ENCODE measurements at places on chromosomes 12 and 14.

DNA sequence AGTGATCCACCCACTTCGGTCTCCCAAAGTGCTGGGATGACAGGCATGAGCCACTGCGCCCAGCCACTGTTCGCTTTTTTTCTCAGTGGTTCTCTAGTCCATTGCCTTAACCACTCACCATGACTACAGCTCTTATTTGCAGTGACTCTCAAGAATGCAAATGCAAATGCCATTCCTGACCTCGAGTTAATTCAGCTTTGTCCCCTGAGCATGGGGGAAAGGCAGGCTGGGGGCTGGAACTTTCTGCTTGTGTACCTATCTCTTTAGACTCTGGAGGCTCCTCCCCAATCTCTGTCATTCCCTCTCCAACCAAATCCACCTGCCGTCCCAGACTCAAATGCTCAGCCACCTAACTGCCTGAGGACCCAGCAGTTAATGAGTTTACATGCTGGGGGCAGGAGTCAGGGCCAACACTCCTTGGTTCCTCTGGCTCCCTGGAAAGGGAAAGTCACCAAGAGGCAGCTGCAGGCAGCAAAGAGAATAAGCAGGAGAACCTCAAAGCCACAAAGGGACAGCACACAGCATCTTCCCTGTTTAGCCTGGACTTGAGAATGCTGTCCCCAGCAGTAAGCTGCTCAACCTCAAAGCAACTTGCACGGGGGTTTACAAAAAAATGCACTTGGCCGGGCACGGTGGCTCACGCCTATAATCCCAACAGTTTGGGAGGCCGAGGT is 5.3 kb upstream of the HNF1A start:
- no peak for DNase-seq

GRCh38 chr12:119781804-119782203 is 95.3 kb downstream of the CIT start:
- no peak for DNase-seq

DNA sequence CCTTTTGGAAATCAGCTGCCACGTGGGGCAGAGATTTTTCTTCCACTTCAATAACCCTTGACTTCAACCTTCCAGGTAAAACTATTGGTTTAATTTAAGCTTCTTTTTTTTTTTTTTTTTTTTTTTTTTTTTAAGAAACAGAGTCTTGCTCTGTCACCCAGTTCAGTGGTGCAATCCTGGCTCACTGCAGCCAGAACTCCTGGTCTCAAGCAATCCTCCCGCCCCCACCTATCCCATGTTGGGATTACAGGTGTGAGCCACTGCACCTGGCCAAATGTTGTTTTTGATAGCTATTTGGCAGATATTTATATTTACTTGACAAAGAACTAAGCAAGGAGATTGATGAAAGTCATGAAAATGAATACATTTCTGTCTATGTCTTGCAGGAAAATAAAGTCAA is 65.1 kb downstream of the SINHCAF start:
- no peak for DNase-seq

- no peak for DNase-seq
These were observed 23.0 kb upstream of the GPR132 start for GRCh38 chr14:105087963-105088811.

GRCh38 chr12:21988619-21989018 is 47.4 kb upstream of the ABCC9 start:
- DNase-seq = no peak

DNA sequence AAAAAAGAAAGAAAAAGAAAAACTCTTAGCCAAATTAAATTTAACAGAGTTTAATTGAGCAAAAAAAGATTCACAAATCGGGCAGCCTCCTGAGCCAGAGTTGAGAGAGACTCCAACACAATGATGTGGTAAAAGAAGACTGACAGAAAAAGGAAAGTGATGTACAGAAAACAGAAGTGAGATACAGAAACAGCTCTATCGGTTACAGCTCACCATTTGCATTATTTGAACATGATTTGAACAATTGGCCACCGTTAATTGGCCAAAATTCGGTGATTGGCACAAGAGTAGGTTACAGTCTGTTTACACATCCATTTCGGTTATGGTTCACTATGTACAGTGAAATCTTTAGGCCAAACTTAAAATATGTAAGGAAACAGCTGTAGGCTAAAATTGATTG is 117.7 kb downstream of the SPTSSA start:
- no peak for DNase-seq

DNA sequence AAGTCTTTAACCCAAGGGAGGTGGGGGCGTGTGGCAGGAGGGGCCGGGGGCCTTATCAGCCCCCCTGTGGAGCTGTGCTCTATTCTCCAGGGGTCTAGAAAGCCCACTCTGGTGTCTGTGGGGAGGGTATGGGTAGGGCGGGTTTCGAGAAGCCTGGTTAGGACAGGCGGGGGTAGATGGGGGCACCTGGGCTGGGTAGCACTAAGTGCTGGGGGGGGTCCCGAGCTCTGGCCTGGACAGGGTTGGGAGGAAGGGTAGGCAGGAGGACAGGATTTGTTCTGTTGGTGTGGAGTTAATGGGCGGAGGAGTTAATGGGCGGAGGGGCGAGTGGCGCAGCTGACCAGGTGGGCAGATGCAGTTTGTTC is 2.0 kb downstream of the PACS2 start:
- no peak for DNase-seq

DNA sequence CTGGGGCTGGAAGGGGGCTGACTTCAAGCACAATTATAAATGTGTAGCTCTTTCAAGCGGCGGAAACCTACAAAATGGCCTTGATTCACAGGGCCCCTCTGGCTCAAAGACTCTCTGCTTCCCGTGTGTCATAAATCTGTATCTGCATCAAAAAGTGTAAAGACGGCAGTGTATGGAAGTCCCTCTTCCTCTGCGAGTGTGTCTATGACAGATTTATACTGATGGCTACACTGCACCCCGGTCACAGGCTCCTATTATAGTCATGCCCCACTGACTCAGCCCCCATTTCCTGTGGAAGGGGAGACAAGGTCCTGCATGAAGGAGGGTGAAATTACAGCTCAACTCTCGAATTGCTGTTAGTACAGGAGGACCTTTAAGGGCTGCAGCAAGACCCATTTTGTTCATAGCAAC is 68.6 kb downstream of the HMGA2 start:
- DNase-seq = no peak

DNA sequence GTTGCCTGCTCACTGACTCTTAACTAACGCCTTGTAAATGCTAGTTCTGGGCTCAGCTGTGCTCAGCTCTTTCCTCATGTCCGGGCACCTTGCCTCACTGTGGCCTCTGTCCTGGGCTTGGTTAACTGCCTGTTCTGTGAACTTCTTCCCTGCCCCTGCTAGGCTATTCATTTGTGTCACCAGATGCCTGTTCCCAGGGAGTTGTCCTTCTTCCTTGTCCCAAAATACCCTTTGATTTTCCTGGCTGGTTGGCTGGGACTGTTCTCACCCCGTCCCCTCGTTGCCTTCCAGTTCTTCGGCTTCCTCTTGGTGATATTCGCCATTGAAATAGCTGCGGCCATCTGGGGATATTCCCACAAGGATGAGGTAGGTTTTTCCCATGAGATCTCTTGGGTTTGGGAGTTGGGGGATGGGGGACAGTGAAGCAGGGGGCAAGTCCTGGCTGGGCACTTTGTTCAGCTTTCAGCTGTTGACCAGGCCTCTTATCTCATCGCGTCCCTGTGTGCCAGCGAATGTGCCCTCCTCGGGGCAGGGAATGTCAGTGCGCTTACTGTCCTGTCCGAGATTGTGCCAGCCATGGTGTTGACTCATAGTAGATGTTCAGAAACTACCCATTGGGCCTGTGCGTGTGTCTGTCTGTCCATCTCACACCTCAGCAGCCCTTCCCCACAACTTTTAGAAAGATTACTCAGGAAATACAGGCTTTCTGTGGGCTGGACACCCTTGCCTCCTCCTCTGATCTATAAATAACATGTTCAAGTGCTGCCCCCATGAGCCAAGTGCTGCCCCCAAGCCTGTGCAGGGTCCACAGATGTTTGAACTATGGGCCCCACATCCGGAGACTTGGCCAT is 33.1 kb downstream of the CD9 start:
- no peak for DNase-seq

DNA sequence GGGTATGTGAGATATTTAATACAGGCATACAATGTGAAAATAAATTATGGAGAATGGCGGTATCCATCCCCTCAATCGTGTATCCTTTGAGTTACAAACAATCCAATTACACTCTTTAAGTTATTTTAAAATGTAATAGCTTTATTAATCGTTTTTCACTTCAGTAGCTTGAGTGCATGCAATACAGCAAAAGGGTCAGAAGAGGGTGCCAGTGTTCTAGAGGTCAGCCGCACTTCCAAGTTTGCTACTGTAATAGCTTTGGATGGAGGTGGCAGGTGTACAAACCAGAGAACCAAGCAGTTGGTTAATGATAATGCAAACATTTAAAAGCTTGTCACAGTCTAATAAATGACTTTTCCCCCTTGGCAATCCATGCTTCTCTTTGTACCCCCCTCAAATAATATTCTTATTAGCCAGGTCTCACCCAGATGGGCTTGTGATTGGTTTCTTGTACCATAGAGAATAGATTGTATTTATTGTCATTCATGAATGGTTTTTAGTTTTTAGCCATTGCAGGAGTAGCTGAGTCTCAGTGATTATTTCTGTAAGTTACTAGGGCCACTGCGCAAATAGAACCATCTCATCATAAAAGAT is 127.0 kb downstream of the ERC1 start:
- DNase-seq = peak; percentile 49

GRCh38 chr12:27277846-27278260 is 33.8 kb downstream of the STK38L start:
- no peak for DNase-seq

GRCh38 chr12:23628806-23629205 is 320.7 kb downstream of the SOX5 start:
- no peak for DNase-seq

GRCh38 chr14:55433880-55434804 is 6.3 kb downstream of the TBPL2 start:
- no peak for DNase-seq

GRCh38 chr14:105503935-105504692 is 13.1 kb downstream of the TEDC1 start:
- DNase-seq = no peak

DNA sequence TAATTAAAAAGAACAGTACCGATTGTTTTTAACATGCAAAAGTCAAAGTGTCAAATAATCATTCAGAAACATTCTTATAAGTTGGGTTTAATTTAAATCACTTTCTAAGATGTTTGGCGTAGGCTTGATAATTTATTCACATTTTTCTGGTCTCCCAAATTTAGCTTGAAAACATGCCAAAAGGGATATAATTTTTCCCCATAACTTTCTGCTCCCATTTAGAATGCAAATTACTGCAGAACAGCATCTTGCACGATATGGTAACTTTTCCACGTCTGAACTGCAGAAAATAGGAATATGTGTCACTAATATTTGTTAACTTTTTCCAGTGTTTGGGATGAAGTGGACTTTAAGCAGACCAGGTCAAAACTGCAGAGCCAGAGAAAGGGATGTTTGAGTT is 1592.4 kb upstream of the SEL1L start:
- no peak for DNase-seq

- DNase-seq = no peak
These were observed 7.7 kb downstream of the FAM161B start for GRCh38 chr14:73942180-73942579.

DNA sequence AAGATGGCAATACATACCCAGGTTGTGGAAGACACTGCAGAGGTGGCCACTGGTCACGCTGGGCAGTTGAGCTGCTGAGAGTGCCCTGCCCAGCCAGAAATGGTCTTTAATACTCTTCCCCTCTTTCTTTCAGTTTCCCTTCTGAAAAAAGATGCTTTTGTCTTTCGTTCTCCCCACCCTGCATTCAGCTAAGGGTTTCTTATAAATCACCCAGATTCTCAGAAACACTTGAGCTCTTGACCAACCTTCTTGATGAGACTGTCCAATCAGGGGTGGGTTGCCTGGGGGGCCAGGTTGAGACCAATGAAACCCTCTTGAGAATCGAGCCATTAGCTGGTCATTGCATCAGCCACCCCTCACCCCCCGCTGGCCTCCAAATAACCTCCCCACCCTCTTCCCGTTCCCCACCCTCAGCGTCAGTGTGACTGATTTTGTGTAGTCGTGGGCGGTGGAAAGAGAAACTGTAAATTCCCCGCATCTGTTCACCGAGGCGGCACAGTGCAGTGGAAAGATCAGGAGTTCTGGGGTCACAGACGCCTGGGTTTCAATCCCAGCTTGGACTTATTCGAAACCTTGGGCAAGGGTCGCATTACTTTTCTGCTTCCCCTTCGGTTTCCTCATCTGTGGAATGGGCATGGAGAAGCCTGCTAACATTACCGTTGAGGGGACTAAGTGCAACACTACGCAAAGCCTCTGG is 52.3 kb downstream of the SLC25A47 start:
- peak; percentile 81 for DNase-seq
